ENCODE measurements at places on chromosomes 16 and 17.

GRCh38 chr16:14140923-14141322 lies 69.8 kb downstream of the MRTFB start:
- no peak for DNase-seq

- peak; percentile 95 for DNase-seq
Measured at GRCh38 chr16:53098526-53099317, 43.9 kb downstream of the CHD9 start.

GRCh38 chr16:88540346-88540977 lies 29.7 kb upstream of the ZC3H18 start:
- DNase-seq = no peak

DNA sequence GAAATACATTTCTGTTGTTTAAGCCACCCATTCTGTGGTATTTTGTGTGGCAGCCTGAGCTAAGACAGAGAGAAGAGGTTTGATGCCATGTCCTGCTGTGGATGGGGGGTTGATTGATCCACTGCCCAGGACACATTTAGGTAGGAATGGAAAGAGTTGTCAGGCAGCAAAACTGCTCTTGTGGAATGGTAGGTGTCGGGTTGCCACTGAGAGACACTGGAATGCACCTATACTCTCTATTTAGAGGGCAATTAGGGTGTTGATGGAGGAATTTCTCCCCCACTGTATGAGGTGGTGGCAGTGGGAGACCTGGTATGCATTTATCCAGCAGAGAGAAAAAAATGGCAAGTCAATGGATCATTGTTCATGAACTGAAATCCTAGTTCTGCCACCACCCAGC lies 30.9 kb downstream of the CBLN1 start:
- DNase-seq = no peak

GRCh38 chr16:88882358-88883030 lies 16.0 kb upstream of the PABPN1L start:
- no peak for DNase-seq
